Astrocyte of the spinal cord (primary cell): ENCODE measurements at places on chromosomes 4 and X.

DNA sequence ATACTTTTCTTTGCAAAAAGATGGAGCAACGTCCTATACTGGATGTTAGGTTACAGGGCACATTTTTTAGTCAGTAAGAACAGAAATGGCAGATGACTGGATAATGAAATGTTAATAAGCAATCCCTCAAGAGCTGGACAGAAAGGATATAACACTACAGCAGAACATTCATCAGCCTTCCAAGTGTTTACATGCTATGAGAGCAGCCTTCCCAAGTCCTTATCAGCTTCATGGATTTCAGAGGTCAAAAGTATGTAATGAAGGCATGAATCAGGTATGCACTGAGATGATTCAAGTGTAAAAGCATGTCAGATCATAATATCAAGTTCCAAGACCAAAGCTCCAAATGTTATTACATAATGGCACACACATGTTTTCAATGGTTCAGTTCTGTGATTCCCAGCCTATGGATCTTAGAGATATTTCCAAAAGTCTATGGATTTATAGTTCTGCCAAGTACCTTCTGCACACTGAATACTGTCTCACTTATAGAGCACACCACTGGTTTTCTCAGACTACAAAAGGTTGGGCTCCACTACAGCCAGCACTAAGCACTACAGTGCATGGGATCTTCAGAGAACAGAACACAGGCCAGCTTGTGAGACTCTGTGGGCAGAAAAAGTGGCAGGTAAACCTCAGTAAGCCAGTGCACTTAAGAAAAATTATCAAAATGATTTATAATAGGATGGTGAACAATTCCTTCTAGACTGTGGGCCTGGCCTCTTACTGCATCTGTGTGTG lies 49.2 kb downstream of the GPC4 start:
- DNase-seq = no peak

DNA sequence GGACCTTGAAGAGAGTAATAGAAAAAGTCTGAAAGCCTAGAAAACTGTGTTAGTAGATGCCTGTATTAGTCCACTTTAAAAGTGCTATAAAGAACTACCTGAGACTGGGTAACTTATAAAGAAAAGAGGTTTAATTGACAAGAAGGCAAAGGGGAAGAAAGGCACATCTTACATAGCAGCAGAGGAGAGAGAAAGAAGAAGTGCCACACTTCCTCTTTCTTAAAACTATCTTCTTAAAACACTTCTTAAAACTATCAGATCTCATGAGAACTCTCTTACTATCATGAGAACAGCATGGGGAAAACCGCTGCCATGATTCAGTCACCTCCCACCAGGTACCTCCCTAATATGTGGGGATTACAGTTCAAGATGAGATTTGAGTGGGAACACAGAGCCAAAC lies 18.8 kb upstream of the COL25A1 start:
- no peak for DNase-seq

DNA sequence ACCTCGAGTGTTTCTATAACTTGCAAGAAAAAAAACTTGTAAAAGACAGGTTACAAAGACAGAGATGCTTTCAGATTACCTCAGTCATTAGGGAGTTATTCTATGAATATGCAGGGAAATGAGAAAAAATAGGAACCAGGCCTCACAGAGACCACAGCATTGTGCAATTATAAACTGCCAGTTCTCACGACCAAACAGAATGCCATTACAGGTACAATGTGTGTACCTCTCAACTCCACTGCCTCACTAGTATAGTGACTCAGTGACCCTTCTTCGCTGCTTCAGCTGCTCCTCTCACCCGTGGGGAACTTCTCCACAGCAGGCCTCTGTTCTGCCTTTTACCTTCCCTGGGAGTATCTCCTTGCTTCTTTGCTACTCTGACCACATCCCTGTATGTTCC lies 2.3 kb upstream of the HTATSF1 start:
- no peak for DNase-seq

DNA sequence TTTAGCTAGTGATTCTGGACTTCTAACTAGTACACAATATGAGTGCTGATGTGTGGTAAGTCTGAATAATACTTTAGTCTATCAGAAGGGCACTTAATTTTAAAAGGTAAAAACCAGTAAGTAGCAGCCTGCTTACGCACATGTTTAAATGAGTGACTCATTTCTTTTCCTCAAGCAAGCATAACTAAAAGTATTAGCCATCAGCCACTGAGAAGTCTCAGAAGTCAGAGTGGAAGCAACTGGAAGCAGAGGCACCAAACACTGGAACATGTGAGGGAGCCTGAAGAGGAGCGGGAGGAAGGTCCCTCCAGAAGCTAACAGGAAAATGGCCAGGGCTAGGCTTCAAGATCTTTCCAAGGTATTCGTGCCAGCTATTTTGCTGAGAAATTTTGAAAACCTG lies 257.7 kb downstream of the RAPGEF2 start:
- peak; percentile 88 for DNase-seq

- DNase-seq = no peak
Observed at GRCh38 chrX:32514986-32515385, 696.4 kb downstream of the DMD start.

DNA sequence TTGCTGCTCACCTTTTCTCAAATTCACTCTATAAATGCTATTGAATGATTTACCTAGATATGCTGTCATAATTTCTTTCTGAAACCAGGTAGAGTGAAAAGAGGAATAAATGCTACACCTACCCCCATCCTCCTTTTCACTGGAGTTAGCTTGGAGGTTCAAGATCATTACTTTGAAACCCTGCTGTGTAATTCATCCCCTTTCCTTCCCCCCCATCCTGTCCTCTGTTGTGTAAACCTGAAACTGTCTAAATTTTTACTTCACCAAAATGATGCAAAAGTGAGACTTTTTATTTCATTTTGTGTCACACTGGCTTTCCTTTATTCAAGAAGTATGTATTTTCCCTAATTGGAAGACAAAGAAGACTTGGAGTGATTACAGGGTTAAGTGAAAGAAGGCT lies 5.4 kb downstream of the ZCCHC18 start:
- no peak for DNase-seq

DNA sequence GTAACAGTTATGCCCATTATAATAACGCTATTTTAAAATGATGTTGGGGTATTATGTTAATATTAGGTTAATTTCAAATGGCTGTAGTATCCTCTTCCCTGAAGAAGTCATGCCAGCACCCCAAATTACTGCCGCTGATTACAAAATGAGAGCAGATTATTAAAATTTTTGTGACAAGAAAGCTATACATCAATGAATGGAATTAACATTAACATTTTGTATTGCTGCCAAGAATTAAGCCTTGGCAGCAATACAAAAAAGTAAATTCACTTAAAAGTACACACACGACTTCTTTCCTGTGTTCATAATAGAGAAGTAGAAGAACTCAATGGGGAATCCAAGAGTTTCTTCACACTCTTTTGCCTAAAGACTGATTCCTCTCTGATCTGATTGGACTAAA lies 482.8 kb downstream of the STIM2 start:
- no peak for DNase-seq

DNA sequence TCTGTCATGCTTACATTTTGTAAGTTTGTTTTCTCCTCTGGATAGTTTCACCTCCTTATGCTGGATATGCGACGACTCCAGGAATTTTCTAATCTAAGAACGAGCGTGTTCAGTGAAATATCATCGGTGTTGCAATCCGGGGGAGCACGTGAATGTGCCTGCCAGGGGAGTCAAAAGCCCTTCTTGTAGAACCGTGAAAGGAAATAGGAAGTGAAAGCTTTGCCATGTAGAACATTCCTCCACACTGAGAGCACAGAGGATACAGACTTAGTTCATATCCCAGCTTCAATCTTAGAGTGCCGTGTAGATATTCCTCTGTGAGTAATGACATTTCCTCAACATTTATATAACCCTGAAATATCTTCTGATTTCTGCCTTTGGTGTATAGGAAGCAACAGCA lies 121.2 kb downstream of the VEGFC start:
- no peak for DNase-seq

- DNase-seq = no peak
Observed at GRCh38 chr4:10690185-10690907, 5.8 kb upstream of the CLNK start.

DNA sequence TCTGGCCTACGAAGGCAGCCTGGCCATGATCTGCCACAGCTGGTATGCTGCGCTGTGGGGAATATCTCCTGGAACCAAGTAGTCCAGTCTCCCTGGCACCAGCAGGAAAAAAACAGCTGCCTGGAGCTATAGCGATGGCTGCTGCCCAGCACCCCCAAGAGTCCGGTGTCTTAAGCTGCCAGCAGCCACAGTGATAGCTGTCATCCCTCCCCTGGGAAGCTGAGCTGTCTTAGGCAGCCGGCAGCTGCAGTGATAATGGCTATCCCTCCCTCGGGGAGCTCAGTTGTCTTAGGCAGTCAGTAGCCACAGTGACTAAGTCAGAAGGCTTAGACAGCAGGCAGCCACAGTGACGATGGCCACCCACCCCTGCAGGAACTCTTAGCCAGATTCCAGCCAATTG lies 205.1 kb downstream of the STPG2 start:
- no peak for DNase-seq

GRCh38 chrX:39941332-39941920 lies 156.3 kb downstream of the BCOR start:
- peak; percentile 38 for DNase-seq

GRCh38 chrX:9162698-9163097 lies 128.8 kb upstream of the FAM9B start:
- no peak for DNase-seq

DNA sequence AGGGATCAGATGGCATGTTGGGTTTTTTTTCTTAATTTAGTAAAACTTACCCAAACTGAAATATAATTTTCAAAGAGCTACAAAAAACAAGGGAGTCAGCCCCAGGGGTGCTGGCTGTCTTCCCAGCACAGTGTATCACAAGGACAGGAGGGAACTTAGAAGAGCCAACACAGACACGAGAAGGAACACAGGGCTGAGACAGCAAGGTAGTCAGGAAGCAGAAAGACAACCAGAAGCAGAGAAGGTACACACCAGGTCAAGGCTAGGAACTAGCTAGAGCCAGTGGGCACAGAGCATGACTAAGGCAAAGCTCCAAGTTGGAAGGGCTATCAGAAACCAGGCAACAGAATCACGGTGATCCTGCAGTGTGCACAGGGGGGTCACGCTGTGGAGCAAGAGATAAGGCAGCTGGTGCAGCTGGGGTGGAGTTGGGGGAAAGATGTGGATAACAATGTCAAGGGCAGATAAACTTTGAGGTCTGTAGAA lies 168.7 kb downstream of the NR3C2 start:
- no peak for DNase-seq

- DNase-seq = no peak
Observed at GRCh38 chr4:147616849-147617172, 386 bp upstream of the TMEM184C start.

GRCh38 chr4:74659576-74660411 lies 134.5 kb downstream of the BTC start:
- peak; percentile 99 for DNase-seq

DNA sequence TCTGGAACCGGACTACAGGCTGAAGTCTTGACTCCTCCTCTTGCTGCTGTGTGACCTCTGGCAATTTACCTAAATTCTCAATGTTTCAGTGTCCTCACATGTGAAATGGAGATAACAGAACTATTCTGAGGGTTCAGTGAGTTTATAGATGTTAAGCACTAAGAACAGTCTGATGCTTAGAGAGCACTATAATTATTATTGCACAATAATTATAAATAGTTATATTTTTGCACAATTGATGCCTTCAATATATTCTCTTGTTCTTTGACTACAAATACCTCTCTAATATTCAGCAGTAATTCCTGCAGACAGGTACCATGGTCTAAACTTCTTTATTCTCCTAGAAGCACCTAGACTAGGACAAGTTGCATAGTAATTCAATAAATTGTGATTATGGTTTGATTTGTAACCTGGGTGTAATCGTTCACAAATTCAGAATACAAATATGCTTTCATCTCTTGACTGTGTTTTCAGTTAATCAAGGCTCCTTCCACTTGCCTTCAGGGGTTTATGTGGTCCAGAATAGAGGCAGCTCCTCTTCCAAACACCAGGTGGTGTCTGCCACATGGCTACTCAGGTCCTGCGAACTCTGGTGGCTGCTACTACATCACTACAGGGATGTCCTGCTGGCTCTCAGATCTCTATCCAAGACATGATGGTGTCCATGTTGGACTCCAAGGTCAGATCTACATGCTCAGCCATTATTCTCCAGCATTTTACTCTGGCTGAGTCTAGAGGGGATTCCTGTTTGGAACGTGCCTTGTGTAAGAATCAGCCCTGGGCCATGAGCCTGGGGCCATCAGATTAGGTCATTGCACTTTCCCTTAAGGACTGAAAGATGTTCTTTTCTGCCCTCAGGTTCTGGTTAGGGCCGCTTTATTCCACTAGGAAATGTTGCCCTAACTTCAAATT lies 103.4 kb downstream of the QRFPR start:
- no peak for DNase-seq

- no peak for DNase-seq
Observed at GRCh38 chr4:139470997-139471665, 17.2 kb downstream of the RAB33B start.
